ENCODE measurements at places on chromosomes 6 and 20. TPM values are rescaled to one million over a fixed set of nuclear protein-coding genes. Genes with fewer than 3 reads are reported as not detected.

- DNase-seq, result no peak
Observed at GRCh38 chr6:74091136-74091793, 395.3 kb downstream of the CD109 start.

GRCh38 chr6:167528976-167529375 lies 204.1 kb downstream of the TTLL2 start:
- no peak for DNase-seq

DNA sequence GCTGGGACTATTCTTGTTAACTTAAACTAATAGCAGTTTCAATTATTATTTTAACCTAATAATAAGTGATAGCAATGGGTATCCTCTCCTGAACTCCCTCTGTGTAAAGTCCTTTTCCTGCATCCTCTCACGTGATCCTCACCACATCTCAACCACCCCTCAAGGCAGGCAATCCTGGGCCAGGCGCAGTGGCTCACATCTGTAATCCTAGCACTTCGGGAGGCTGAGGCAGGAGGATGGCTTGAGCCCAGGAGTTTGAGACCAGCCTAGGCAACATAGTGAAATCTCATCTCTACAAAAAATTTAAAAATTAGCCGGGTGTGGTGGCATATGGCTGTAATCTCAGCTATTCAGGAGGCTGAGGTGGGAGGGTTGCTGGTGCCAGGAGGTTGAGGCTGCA lies 23.7 kb downstream of the MAP1LC3A start:
- DNase-seq, result no peak

DNA sequence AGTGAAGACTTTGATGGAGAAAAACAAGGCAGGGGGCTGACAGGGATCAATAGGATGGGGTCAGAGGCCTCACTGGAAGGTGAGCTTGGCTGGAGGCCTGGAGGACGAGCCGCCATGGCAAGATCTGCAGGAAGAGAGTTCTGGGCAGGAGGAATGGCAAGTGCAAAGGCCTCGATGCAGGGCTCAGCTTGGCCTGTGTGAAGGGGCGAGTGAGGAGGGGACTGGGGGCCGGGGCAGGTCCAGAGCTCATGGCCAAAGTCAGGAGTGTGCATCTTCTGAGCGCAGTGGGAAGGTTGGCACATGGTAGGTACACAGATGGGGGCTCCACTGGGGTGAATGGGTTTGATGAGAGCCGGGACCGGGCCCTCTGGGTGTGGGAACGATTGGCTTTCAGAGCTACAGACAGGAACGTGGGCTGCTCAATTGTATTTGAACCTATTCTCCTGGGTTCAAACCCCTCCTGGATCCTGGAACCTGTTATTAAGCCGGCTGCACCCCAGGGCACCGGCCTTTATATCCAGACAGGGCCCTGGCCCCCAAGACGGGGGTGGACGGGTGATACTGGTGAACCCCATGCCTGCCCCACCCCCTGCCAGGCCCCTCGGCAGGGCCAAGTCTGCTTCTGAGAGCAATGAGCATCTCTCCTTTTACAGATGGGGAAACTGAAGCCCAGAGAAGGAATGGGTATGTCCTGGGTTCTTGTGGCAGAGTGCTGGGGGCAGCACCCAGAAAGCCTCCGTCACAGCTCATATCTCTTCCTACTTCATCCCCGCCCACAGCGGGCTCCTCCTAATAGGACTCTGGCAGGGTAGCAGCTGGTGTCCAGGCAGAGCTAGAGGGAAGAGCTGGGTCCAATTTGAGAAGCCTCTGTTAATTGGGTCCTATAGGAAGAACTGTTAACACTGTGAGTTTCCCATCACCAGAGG lies 106.1 kb downstream of the CEBPB start:
- DNase-seq, result no peak

GRCh38 chr6:111339294-111339693 lies 143.7 kb downstream of the REV3L start:
- DNase-seq, result no peak

GRCh38 chr6:68059899-68060298 lies 575.2 kb upstream of the ADGRB3 start:
- DNase-seq, result no peak

- DNase-seq, result no peak
Observed at GRCh38 chr6:92132457-92132856, 1286.9 kb downstream of the EPHA7 start.

DNA sequence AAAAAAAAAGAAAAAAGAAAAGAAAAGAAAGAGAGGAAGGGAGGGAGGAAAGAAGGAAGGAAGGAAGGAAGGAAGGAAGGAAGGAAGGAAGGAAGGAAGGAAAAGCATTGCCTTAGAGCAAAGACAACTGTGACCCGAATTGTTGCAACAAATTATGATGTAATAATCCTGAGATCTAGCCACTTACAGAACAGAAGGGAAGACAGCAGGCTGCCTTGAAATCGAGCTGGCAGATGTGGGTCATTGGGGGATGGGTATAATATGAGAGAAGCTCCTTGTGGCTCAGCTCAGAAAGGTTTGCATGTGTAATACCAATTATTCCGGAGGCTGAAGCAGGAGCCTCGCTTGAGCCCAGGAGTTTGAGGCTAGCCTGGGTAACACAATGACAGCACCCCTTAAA lies 208.1 kb upstream of the PROKR2 start:
- no peak for DNase-seq

The RBM24 gene
- total RNA-seq, result not detected

The MANEA gene
- 15.3 TPM for total RNA-seq

The OOEP gene
- not detected for total RNA-seq

The TMEM63B gene
- 22.2 TPM for total RNA-seq
